Activated CD4-positive, alpha-beta T cell treated with anti-CD3 and anti-CD28 coated beads, Interleukin-2, amount 50 U/mL, for 4 hours (primary cell): ENCODE measurements at places on chromosomes 2 and 18.

- DNase-seq, result no peak
Measured at GRCh38 chr2:39470580-39470979, 33.5 kb upstream of the MAP4K3 start.

GRCh38 chr2:157732596-157732995 lies 103.9 kb upstream of the ACVR1C start:
- no peak for DNase-seq

DNA sequence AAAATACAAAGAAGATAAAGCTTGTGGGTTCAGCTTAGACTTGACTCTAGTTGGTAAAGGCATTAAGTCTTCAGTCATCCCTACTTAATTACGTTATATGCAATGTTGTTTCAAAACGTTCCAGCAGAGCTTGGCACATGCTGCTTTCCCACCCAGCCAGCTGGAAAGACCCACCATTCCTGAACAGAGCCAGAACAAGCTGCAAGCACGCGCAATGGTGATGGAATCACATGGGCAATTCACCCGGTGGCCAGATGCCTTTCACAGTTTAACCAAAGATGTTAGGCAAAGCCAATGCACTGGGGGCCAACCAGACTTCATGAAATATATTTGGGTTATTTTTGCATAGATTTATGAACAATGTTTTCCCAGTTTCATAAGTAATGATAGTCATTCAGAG lies 123.4 kb upstream of the CDH20 start:
- no peak for DNase-seq

DNA sequence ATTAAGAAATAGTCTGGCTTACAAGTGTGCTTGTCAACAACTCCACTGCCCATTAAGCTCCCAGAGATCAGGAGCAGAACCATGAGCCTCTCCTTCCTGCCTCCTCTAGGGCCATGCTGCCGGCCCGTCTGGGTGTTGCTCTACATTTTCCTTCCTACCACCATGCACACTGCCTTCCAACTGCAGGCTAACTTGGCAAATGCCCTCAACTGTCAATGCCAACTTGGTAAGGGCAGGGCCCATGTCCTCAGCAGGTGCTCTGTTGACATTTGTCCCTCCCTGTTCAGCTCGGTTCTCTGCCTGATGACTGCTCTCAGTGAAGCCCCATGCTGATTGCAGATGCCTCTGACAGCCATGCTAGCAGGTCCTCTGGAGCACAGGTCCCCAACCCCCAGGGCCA lies 345.2 kb downstream of the ALK start:
- DNase-seq, result no peak

GRCh38 chr18:75827751-75828287 lies 400.3 kb upstream of the SMIM21 start:
- DNase-seq, result no peak

DNA sequence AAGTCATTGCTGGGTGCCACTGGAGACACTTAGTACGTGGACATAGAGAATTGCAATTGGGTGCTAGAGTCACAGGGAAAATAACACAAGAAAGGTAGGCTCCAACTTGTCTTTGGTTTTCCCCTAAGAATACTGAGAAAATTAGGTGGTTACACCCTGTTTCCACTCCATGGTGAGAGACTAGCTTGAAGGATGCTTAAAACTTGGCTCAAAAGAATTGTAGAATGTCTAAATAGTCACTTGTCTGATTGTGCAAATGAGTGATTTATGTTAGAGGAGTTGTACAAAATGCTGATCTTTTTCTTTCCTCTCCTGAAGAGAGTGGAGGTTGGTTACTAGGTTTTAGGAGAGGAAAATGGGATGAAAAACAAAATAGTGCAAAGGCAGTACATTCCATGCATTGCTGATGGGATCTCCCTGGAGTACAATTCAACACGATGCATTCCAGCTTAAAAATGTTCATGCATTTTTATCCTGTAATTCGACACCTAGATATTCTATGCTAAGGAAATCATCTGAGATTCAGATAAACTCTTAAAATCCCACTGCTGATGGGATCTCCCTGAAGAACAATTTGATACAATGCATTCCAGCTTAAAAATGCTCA lies 2.2 kb upstream of the SERPINB12 start:
- DNase-seq, result no peak

- DNase-seq, result no peak
Measured at GRCh38 chr2:1192121-1192520, 221.1 kb upstream of the TPO start.
